ENCODE measurements at places on chromosomes 2 and 18.

- DNase-seq, result no peak
Measured at GRCh38 chr2:156892467-156893281, 364.8 kb upstream of the GALNT5 start.

GRCh38 chr2:14756981-14757657, 124.6 kb downstream of the LRATD1 start:
- DNase-seq, result no peak

- no peak for DNase-seq
Measured at GRCh38 chr2:37472959-37473358, 128.5 kb downstream of the QPCT start.

DNA sequence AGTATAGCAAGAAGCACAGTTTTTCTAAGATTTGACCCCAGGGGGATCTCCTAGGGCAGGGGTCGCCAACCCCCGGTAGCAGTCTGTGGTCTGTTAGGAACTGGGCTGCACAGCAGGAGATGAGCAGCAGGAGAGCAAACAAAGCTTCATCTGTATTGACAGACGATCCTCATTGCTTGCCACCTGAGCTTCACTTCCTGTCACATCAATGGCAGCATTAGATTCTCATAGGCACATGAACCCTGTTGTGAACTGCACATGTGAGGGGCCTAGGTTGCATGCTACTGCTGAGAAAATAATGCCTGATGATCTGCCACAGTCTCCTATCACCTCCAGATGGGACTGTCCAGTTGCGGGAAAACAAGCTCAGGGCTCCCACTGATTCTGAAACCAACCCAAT, 136.2 kb downstream of the RGPD3 start:
- DNase-seq, result no peak

DNA sequence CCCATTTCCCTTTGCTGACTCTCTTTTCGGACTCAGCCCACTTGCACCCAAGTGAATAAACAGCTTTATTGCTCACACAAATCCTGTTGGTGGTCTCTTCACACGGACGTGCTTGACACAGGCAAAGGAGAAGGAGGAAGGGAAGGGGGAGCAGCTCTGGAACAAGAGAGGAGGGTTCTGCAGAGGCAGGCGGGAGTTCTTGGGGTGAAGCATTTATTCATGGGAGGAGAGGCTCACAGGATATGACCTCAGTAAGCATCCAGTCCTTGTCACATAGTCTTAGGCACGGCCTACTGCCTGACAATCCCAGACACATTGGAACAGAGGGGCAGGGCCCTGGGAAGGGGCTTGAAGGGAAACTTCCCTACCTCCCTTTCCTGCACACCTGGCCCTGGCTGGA, 171.7 kb upstream of the HS6ST1 start:
- no peak for DNase-seq

- DNase-seq, result no peak
Measured at GRCh38 chr2:44137872-44138551, 30.7 kb upstream of the PPM1B start.

DNA sequence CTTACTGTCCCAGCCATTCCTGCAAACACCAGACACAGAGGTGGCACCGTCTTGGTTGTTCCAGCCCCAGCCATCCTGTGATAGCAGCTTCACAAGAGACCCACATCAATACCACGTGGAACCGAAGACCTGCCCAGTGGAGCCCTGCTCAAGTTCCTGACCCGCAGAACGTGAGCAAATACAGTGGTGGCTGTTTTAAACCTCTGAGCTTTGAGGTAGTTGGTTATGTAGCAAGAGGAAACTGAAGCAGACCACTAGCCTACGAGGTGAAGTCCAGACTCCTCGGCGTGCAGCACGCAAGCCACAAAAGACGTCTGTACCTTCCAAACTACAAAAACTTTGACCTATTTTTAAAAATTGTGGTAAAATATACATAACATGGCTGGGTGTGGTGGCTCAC, 96.1 kb upstream of the ODC1 start:
- DNase-seq, result peak; percentile 71

- no peak for DNase-seq
Measured at GRCh38 chr2:37020887-37021796, 54.8 kb upstream of the STRN start.

DNA sequence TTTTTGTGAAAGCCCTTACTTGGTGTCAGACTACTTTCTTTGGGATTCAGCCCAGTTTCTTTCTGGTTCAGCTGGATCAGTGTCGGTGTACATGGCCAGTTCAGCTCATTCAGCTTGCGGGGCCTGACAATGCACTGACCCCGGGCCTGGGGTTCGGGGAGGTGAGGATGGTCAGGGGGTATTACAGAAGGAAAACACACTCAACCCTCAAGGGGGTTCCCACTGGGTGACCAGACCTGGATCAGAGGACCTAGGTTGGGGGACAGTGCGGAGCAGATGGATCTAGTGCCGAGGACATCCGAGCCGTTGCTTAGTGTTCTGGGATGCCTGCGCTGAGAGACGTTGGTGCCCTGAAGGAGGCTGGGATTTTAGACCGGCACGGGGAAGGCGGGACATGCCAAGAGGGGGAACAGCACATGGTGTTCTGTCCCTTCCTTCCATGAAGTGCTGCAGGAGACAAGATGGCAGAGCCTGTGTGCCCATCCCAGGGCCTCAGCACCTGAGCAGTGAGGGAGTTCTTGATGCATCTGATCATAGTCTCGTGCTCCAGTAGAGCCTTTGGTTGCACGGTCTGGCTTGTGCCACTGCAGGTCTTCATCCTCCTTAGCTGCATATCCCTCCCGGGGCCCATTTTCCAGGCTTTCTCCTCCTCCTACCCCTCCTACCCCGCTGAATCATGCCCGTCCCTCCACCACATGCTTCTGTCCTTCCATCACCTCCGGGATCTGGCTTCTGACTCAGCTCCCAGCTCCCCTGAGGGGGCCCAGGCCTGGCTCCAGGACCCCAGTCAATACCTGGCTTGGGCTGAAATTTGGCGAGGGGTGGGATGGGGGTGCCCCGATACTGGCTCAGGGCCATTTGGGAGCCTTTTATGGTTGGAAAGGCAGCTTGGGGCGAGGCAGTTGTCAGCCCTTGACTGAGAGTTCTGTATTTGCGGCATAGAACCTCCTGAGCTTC, 18.0 kb downstream of the SPEG start:
- no peak for DNase-seq
